ENCODE measurements at places on chromosomes 3 and 15.

DNA sequence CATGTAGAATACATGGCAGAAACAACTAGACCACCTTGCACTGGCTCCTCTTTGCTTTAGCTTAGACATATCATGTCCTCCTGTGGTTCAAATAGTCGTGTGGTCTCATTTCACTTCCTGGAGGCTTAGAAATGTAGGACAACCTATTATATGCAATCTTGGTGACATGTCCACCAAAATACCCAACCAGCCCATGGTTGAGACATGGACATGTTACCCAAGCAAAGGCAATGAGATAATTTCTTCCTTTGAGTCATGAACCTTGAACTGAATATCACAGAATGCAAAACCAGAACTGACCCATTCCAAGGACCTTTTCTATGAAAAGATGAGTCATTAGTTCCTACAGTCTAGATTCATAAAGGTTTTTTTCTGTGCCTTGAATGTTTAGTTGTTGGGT, 309.0 kb upstream of the MDFIC2 start:
- DNase-seq: no peak

DNA sequence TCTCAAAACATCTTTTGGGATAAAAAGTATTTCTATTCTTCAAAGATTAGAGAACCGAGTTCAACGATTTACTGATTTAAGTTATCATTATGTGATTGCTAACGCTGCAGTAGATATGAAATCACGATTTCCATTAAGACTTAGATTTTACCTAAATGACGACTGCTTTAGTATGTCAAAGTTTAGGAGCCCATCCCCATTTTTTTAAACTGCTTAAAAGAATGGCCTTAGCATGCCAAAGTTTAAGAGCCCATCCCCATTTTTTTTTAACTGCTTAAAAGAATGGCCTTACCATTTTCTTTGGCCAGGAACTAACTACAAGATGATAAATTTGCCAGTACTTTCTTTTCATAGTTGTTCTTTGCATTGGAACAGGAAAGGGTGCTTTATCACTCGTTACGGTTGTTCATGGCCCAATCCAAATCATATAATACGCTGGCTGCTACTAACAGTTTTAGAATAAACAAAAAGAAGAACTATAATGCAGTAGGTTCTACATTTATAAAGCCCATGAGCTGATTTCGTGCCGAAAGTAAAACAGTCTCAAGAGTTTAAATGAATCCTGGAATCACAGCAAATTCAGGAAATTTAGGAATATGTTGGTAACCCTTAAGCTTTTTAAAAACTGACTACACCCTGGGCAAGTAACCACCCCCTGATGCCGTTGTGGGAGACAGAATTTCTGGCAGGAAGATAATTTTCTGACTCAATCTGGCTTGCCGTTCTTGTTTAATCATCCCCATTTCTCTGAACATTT, 869 bp upstream of the TSC22D2 start:
- peak; percentile 23 for DNase-seq

- DNase-seq: no peak
These were observed 7.7 kb downstream of the PLD1 start for GRCh38 chr3:171802590-171802956.

DNA sequence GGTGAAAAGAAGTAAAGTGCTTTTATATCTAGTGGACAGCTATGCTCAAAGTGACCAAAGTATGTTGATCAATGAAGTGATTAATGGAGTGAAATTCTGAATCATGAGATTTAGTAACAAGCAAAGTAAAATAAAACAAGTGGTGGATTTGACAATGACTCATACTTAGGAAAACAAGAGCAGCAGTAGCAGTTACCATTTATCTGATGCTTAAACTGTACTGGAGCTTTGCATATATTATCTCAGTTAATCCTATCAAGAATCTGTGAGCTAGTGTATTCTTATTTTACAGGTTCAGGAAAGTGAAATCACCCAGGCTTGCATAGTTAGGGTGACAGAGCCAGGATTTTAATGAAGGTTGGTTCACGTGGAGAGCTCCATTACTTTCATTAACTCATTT, 50.6 kb upstream of the SPATA16 start:
- DNase-seq: no peak

DNA sequence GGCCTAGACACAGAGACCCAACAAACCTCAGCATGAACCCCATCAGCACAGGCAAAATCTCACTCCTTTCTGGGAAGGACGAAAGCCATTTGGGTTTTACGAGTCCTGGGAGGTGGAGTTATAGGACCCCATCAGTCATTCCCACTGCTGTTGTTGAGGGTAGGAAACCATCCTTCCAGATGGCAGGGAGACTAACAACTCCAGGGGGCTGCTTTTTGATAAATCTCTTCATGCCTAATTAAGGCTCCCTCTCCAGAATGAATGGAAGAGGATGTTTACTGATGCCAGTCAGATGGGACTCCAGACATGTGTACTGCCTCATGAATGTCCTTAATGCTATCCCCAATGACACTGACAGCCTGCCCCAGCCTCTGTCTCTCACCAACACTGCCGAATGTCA, 75.3 kb downstream of the ST8SIA2 start:
- no peak for DNase-seq

GRCh38 chr3:55895897-55896566, 408.9 kb upstream of the WNT5A start:
- no peak for DNase-seq

DNA sequence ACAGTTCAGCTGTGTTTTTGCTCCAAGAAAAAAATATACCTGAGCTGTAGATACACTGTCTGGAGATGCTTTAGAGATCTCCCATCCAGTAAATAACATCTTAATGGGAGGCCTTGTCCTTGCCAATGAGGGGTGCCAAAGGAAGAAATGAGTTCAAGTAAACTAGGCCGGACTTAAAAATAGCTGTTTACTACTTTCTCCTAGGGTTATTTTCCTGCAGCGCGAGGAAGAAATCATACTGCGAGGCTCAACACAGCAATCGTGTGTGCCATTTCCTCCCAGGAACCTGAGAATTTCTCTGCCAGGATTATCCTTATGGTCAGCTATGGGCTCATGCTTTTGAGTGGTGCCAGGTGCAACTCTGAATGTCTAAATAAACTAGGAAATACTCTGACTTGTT, 71.9 kb downstream of the CMTM8 start:
- no peak for DNase-seq

DNA sequence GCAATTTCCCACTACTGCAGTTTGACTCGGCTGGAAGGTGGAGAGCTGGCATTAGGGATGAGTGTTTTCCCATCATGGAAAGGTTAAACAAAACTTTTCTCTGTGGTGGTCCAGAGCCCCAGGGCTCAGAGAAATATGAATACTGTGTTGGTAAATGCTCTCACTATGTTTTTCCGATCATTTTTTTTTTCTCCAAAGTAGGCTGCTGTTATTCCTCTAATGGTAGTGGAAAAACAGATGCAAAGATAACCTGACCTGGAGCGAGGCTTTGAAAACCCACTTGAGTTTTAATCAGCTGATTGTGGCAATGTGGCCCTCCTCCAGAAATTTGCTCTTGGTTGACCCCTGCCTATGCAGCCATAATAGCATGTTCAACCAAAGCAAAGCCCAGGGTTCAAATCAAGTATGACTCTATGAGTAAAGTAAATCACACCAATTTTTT, 320.8 kb upstream of the CTNNB1 start:
- DNase-seq: no peak

- no peak for DNase-seq
These were observed 359.3 kb downstream of the RORA start for GRCh38 chr15:60869851-60870250.

- no peak for DNase-seq
These were observed 380.4 kb upstream of the PROK2 start for GRCh38 chr3:72165317-72165716.

- no peak for DNase-seq
These were observed 75.4 kb downstream of the UMPS start for GRCh38 chr3:124805671-124806070.

- no peak for DNase-seq
These were observed 622.0 kb downstream of the PYDC2 start for GRCh38 chr3:192082730-192083660.

GRCh38 chr3:192940129-192940528, 22.5 kb upstream of the MB21D2 start:
- no peak for DNase-seq

DNA sequence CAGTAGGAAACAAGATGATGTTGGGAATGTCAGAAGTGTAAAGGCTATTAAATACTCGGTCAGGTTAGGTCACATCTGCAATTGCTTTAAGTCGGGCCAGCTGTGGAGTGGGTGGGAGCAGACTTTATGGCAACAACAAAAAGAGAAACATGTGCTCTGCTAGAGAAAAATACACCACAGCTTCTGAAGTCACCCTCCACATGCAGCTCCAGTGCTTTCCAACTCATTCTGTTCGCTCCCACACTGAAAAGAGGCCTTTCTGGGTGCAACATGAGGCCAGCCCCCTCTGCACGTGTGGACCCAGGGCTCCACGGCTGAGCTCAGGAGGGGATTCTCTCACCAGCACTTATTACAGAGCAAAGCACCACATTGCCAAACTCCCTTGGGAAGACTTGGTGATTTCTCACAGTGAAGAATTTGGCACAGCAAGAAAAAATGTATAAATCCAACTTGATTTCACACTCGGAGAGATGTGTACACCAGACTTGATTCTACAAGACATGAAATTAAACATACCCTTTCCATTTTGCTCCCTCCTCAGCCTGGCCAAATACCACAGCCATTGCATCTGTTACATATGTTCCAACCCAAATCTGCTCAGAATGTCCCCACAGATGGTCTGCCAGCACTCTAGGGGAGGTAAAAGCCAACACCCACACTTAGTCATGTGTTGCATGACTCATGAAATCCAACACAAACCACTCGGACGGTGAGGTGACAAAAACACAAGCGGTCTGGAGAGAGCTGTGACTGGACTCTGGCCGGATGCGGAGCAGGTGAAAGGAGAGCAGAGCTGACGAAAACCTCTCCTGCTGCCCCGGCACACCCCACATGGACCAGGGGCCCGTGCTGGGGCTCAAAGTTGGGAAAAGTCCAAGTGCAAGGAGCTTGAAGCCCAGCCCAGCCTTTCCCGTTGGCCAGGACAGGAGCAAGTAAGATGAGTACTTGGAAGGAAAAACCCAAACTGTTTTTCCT, 74.6 kb downstream of the ITGB5 start:
- DNase-seq: peak; percentile 93

- no peak for DNase-seq
These were observed 135.4 kb upstream of the FRMD4B start for GRCh38 chr3:69521286-69521685.

- no peak for DNase-seq
These were observed 291.2 kb downstream of the ZBTB20 start for GRCh38 chr3:114855839-114856238.

- DNase-seq: no peak
These were observed 32.3 kb upstream of the APH1B start for GRCh38 chr15:63244976-63245645.

Data from tibial artery (tissue), 4 donors.